Stimulated activated CD8-positive, alpha-beta memory T cell treated with anti-CD3 and anti-CD28 coated beads, Interleukin-7, amount 100 ng/mL, for 1 hour (primary cell): ENCODE measurements at places on chromosomes 2 and 18.

GRCh38 chr2:19796035-19796695 lies 105.6 kb downstream of the TTC32 start:
- no peak for DNase-seq

DNA sequence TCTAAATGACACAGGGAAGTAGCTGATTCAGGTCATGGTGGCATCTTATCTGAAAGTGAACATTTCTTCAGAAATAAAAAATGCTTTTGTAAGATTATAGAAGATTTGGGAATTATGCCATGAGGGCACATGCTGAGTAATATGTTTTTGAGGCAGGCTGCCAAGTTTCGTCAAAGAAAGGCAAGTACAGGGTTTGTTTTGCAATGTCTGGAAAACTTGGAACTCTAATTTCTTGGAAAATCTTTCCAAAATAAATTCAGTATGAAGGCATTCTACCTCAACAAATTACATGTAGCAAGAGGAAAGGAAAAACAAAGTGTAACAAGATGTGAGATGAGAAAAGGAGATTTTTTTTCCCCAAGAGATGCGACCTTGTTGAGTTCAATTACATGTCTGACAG lies 167.7 kb downstream of the PLCL1 start:
- no peak for DNase-seq

GRCh38 chr18:76903386-76903785 lies 81.0 kb downstream of the ZNF236 start:
- no peak for DNase-seq

DNA sequence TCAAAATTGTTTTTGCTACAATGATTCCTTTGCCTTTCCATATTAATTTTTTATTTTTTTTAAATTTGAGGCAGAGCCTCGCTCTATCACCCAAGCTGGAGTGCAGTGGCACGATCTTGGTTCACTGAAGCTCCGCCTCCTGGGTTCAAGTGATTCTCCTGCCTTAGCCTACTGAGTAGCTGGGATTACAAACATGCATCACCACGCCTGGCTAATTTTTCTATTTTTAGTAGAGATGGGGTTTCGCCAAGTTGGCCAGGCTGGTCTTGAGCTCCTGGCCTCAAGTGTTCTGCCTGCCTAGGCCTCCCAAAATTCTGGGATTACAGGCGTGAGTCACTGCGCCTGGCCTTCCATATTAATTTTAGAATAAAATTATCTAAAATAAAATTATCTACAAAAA lies 41.3 kb downstream of the PTPN4 start:
- DNase-seq = no peak

DNA sequence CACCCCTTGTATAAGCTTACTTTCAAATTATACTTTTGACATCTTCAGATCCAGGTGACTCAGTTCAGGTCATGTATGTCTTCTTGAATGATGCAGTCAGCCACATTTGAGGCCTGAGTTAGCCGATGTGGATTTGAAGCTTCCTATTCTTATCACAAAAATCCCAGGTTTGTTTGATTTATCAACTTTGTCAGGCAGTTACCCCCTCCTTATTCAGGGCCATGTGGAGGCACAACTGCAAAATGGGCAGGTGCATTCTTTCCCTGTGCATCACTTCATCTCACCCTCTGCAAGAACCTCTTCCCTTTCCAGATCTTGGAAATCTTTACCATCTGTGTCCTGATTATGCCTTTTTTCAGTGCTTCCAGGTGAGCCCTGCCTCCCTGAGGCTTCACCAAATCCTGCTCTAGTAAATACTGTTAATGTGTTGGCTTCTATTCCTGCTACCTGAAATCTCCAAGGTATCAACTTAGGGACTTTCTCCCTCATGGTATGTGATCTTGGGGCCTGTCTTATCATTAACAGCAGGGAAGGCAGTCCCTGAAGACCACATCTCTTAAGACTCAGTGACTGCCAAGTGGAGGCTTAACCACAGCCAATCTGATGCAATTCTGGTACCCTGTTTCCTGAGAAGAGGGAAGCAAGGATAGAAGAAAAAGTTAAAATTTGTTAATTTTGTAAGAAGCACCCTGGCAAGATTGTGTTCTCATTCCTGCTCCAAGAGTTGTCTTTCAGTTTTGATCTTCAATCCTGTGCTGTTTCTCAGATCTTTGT lies 9.4 kb upstream of the ARHGAP28 start:
- DNase-seq = no peak

- DNase-seq = no peak
Observed at GRCh38 chr2:25043241-25043867, 1.5 kb downstream of the EFR3B start.

DNA sequence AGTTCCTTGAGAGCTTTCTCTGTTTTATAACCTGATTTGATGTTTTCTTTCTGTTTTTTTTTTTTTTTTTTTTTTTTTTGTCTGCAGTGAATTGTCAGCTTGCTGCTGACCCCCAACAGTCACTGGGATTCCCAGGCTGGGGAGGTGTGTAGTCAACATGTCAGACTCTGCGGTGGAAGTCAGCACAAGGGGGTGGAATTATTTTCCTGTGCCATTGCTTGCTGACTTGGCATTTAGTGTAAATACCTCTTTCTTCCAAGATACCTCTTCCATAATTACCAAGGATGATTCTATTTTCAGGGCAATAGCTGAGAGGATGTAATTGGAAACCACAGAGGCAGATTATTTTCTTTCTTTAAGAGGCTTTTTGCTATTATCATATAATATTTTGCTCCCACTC lies 266.3 kb downstream of the CCDC85A start:
- no peak for DNase-seq

DNA sequence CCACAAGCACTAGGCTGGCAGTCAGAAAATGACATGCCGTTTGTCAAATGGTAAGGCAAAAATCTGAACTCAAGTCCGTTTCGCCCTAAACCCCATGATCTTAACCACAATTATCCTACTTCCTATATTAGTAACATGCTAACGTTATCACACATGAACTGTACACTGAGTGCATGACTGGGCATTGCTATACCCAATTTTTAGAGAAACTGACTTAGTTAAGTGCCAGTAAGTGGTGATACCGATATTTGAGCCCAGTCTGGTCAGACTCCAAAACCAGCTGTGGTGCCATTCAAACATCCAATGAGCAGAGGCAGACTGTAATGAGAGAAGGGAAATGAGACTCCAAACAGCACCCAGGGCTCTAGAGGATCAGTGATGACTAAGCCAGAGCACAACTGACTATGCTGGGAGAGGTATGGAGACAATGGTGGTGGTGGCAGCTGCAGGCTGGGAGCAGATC lies 311.7 kb upstream of the PKDCC start:
- DNase-seq = no peak

GRCh38 chr18:78455386-78455785 lies 524.2 kb upstream of the SALL3 start:
- no peak for DNase-seq

DNA sequence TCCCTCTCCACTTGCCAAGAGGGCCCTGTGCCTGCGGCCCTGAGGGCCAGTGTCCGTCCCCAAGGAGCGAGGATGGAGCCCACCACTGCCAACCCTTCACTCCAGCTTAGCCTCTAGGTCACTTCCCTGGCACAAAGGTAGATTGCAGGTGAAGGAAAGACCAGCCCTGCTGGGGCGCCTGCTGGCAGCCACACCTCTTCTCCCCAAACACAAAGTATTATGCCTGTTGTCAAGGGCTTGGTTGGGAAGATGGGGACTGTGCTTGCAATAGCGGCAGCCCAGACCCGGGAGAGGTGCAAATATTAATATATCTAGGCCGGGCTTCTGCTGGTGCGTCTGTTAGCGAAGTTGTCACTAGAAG lies 7.7 kb downstream of the KCNF1 start:
- no peak for DNase-seq

GRCh38 chr2:96898641-96899412 lies 28.9 kb upstream of the SEMA4C start:
- no peak for DNase-seq

- DNase-seq = no peak
Observed at GRCh38 chr2:183034806-183035205, 3.5 kb downstream of the NCKAP1 start.

- DNase-seq = no peak
Observed at GRCh38 chr2:57372237-57372984, 674.2 kb upstream of the VRK2 start.

- no peak for DNase-seq
Observed at GRCh38 chr2:200477667-200478131, 32.2 kb downstream of the KCTD18 start.

GRCh38 chr2:197254776-197255530 lies 55.6 kb downstream of the ANKRD44 start:
- DNase-seq = no peak

DNA sequence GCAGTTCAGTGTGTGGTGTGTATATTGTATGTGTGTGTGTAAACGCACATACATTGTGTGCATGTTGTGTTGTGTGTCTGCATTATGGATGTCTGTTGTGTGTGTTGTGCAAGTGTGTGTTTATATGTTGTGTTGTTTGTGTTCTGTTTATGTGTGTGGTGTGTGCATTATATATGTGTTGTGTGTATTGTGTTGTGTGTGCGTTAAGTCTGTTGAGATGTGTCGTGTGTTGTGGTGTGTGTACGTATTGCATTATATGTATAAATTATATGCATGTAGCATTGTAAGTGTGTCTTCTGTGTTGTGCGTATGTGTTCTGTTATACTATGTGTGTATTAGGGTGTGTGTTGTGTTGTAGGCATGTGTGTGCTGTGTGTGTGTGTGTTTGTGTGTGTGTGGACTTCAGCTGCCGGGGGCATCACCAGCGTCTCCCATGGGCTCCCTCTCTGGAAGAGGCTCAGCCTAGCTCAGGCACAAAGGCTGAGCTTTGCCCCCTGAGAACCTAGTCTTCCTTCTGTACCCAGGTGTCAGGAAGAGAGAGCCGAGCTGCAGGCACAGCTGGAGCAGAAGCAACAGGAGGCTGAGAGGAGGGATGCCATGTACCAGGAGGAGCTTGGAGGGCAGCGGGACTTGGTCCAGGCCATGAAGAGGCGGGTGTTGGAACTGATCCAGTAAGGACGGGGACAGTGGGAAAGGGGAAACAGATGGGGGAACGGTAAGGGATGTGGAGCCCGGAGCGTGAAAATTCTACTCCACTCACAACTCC lies 13.7 kb downstream of the RUFY4 start:
- DNase-seq = no peak

GRCh38 chr2:21972586-21972985 lies 848.8 kb downstream of the TDRD15 start:
- no peak for DNase-seq

- DNase-seq = no peak
Observed at GRCh38 chr18:78125206-78125896, 854.3 kb upstream of the SALL3 start.

GRCh38 chr2:118766871-118767270 lies 80.6 kb downstream of the EN1 start:
- no peak for DNase-seq

- DNase-seq = no peak
Observed at GRCh38 chr2:209834767-209835166, 63.1 kb downstream of the UNC80 start.

DNA sequence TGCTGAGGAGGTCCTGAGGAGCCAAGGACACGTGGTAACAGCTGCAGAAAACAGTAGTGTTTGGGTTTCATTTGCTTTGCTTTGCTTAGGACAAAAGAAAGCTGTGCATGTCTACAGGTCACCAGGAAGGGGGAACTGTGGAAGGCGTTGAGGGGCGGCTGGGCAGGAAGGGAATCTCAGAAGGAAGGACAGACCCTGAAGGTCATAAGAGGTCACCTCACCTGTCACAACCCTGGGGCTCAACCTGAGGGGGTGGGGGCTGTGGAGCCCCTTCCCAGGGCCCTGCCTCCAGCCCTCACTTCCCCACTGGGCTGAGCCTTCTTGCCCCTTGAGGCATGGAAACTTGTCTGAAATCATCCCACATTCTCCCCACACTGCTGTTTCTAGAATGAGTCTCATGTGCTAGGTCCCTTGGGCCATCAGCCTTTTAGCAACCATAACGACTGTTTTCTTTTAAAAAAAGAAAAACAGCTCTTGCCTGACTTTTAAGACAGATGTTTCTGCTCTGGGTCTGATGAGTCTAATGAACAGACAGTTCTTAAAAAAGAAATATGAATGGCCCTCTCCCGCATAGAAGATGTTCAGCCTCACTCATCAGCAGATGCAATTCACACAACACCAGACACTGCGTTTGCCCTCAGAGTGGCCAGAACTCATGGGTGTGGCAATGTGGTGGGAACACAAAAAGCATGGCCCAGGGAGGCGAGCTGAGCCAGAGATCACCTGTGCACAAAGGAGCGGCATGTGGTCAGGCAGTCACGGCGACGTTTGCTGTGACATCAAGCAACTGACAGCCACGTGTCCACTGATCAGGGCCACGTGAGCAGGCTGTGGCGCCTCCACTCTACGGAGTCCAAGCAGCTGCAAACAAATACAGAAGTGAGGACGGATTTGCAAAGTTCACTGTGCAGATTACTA lies 84.0 kb downstream of the SEPTIN10 start:
- no peak for DNase-seq

- no peak for DNase-seq
Observed at GRCh38 chr18:23825978-23826405, 136.7 kb downstream of the LAMA3 start.

DNA sequence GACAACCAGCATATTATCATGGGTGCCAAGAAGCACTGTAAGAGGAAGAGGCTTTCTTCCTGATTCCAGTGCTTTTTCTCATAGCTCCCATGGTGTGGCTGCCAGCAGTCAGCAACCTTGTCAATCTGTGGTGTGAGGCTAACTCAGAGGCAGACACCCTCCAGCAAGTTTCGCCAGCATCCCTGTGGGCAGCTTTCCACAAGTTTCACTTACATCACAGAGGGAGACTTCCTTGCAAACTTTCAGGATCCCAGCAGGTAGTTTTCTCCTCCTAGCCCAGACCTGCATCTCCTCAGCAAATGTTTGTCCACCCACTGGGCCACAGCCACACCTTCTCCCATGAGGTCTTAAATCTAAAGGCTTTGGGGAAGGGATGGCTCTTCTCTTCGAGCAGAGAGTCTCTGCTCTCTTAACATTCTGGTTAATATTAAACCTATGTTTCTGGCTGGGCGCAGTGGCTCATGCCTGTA lies 9.1 kb downstream of the DNAH7 start:
- no peak for DNase-seq

GRCh38 chr18:7590826-7591560 lies 23.9 kb downstream of the PTPRM start:
- DNase-seq = no peak

- DNase-seq = no peak
Observed at GRCh38 chr18:29096079-29096770, 919.3 kb upstream of the CDH2 start.

- DNase-seq = no peak
Observed at GRCh38 chr18:44786257-44786656, 105.6 kb downstream of the SETBP1 start.

DNA sequence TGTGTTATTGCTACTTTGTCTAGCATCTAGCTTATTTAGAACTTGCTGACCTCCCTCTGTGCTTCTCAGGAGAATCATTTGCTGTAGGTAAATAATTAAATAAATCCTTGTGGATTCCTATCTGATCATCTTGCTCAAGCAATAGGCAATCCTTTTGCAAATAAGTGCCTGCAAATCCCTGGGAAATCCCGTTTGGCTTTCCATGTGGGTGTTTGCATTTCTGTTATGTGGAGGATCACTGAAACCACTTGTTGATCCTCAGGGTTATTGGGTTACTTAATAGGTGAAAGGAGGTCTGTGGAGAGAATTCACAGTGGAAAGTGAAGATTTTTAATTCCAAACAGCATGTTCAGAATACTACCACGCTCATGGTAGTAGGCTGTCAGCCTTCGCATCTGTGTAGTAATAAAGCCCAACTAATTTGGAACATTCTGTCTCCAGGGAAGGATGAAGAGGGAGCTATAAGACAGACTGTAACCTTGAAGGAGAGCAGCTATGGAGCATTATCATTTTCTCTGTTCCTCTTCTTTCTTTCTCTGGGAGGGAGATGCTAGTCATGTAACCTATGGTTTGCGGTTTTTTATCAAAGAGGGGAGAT lies 72.5 kb downstream of the GULP1 start:
- DNase-seq = no peak

GRCh38 chr2:179932786-179933185 lies 71.4 kb upstream of the ZNF385B start:
- no peak for DNase-seq
